ENCODE measurements at places on chromosomes 6 and 20.
A peak's percentile ranks its signal among the peaks of the same experiment; 100 is the strongest.

- no peaks in the 10 kb centered on the region for H3K36me3 ChIP-seq
- H3K4me3 ChIP-seq, result peak overlapping the region; percentile 76
- DNase-seq, result no peak
- H3K27ac ChIP-seq, result peak overlapping the region; percentile 61
- no peaks in the 10 kb centered on the region for H3K27me3 ChIP-seq
These were observed 51.0 kb downstream of the SSR1 start for GRCh38 chr6:7261852-7262461.

DNA sequence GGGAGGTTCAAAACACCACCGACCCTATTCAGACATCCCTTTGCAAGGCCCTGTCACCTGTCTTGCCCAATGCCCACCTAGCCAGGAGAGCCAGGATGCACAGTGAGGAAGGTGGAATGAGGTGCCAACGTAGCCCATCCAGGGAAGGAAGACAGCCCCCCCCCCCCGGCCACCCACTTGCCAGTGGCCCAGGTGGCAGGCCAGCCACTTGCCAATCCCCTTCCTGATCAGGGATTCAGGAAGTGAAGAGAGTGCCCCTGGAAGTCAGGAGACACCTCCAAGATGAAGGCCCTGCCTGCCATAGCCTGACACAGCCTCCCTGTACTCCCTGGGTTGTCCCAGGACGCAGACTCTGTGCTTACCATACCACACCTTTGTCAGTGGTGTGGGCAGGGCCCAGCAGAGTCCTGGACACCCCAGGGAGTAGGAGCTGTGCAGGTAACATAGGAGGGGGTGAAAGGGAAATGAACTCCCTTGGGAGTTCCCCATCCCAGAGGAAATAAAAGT lies 54.7 kb downstream of the MRPL14 start:
- H3K36me3 ChIP-seq, result no peaks in the 10 kb centered on the region
- H3K4me3 ChIP-seq, result peak overlapping the region; percentile 57
- no peak for DNase-seq
- H3K27ac ChIP-seq, result peak overlapping the region; percentile 54
- peaks cover 4% of the 10 kb centered on the region for H3K4me1 ChIP-seq
- no peaks in the 10 kb centered on the region for H3K27me3 ChIP-seq

GRCh38 chr6:161736326-161736725 lies 462.5 kb upstream of the AGPAT4 start:
- H3K27ac ChIP-seq, result no peak overlapping the region
- no peaks in the 10 kb centered on the region for H3K36me3 ChIP-seq
- H3K27me3 ChIP-seq, result no peaks in the 10 kb centered on the region
- H3K4me1 ChIP-seq, result no peaks in the 10 kb centered on the region
- no peak overlapping the region for H3K4me3 ChIP-seq

DNA sequence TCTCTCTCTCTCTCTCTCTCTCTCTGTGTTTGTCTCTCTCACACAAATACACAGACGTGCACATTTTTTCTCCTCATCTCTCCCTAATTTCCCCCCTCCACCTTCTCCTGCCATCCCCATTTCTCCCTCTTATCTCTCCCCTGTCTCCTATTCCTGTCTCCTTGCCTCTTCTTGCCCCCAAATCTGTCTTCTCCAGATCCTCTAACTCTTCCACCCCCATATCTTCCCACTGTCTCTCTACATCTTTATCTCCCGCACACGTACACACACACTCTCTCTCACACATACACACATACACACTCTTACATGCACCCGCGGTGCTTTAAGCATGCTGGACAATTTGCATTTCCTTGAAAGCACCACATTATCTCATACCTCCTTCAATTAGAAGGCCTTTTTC lies 15.9 kb downstream of the KIZ start:
- no peak overlapping the region for H3K4me3 ChIP-seq
- H3K27me3 ChIP-seq, result no peaks in the 10 kb centered on the region
- H3K36me3 ChIP-seq, result peaks cover 12% of the 10 kb centered on the region
- no peak for DNase-seq
- no peak overlapping the region for H3K27ac ChIP-seq

DNA sequence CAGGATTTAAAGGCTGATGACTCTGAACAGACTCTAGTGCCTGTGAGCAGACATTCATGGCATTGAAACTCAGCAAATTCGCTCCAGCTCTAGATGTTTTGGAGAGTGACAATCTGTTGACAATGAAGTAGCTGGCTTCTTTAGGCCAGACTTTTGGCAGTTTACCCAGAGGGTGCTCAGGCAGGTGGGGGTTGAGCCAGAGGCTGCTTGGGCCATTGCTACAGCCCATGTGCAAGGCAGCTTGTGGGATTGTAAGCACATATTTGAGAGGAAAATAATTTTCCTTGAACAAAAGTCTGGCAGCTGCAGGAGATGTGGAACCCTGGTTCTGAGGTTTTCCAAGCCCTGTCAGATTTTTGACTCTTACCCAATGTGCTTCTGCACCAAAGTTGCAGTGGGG lies 311.6 kb downstream of the CDC5L start:
- no peak overlapping the region for H3K4me3 ChIP-seq
- H3K4me1 ChIP-seq, result no peaks in the 10 kb centered on the region
- no peak overlapping the region for H3K27ac ChIP-seq

GRCh38 chr20:46040902-46041535 lies 12.0 kb downstream of the SLC12A5 start:
- no peaks in the 10 kb centered on the region for H3K36me3 ChIP-seq
- H3K4me1 ChIP-seq, result no peaks in the 10 kb centered on the region
- H3K4me3 ChIP-seq, result no peak overlapping the region
- DNase-seq, result no peak

- H3K4me1 ChIP-seq, result peaks cover 7% of the 10 kb centered on the region
- no peaks in the 10 kb centered on the region for H3K36me3 ChIP-seq
These were observed 3.8 kb upstream of the MYBL2 start for GRCh38 chr20:43662943-43663655.

DNA sequence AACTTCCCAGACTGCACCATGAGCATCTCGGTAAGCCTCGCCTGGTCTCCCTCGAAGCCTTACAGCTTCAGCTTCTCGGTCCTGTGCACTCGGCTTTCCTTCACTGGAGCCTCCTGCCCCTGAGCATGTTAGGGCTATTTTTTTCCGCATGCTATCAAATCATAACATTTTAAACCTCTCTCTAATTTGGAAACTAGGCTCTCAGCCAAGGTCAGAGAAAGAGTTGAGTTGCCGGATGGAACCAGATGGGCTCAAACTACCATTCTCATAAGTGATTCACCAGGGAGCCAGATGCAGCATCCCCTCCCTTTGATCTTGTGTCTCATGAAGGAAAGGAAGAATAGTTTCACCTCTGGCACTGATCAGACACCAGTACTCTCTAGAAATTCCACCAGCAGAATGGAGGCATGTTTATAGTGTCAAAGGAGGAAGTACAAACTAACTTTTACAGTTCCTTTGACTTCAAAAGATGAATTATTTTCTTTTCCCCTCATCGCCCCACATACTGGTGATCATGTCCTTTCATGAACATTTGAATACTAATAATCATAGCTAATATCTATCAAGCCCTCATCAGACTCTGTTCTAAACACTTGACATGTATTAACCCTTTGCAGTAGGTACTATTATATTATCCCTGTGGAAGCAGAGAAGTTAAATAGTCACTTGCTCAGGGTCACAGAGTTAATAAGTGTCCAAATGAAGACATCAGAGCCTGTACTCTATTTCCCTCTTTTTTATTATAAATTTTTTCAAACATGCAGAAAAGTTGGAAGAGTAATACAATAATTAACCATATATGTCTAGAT lies 46.7 kb downstream of the MAP1LC3A start:
- no peak overlapping the region for H3K27ac ChIP-seq
- H3K4me3 ChIP-seq, result no peak overlapping the region
- no peaks in the 10 kb centered on the region for H3K27me3 ChIP-seq
- DNase-seq, result no peak
- H3K4me1 ChIP-seq, result no peaks in the 10 kb centered on the region
- peaks cover 3% of the 10 kb centered on the region for H3K36me3 ChIP-seq

DNA sequence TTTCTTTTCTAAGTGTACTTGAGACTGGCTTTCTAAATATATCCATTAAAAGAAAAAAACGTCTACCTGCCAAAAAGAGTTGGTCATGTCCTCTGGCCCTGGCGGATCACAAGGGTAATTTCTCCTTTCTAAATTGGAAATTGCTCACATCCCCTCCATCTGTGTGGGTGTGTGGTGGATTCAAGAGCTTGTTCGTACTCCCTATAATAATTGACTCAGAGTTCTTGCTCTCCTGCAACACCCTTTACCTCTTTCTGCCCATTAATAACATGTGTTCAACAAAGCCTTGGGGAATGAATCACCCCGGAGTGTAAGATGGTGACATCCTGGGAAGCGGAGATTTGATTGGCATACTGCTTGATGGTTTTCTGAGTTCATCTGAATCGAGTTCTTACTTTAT lies 263.8 kb downstream of the ALDH8A1 start:
- H3K4me3 ChIP-seq, result no peak overlapping the region
- no peaks in the 10 kb centered on the region for H3K36me3 ChIP-seq
- H3K27ac ChIP-seq, result no peak overlapping the region

DNA sequence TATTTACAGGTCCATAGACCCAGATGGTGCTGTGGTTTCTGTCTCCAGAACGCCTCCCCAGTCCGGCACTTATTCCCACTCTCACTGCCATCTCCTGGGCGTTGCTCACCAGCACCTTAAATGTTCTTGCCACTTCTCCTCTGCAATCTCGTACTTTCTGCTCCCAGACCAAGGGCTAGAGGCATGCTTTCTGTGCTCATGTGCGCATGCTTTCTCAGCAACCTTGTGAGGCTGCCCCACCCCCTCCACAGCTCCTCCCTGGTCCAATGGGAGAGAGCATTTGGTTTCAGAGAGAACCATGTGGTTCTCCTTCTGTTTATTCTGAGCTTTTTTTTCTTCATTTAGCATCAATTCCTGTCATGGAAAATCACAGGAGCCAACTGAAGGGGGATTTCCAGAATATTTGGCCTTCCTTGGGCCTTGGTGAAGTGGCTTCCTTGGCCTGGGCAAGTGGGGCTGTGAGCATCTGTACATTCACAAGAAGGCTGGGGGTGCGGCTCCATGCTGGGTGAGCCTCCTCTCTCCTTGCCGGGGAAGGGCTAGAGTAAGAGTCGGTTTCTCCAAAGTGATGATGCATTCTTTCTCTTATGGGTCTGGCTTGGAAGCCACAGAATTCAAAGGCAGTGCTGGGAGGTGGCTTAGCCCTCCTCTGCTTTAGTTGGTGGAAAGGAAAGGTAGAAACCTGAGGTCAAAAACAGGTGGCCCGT lies 66.6 kb downstream of the PHACTR3 start:
- no peaks in the 10 kb centered on the region for H3K27me3 ChIP-seq
- no peaks in the 10 kb centered on the region for H3K36me3 ChIP-seq

DNA sequence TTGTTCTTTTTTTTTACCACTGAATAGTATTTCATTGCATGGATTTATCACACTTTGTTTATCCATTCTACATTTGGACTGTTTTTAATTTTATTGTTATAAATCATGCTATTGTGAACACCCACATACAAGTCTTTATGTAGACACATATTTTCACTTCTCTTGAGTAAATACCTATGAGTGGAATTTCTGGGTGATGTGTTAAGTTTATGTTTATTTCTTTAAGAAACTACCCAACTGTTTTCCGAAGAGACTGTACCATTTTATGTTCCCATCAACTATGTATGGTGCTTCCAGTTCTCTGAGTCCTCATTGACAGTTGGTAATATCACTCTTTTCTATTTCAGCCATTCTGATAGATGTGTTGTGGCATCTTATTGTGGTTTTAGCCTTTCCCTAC lies 54.0 kb downstream of the RIN2 start:
- peaks cover 37% of the 10 kb centered on the region for H3K4me1 ChIP-seq
- DNase-seq, result no peak
- no peak overlapping the region for H3K4me3 ChIP-seq
- no peak overlapping the region for H3K27ac ChIP-seq
- H3K36me3 ChIP-seq, result no peaks in the 10 kb centered on the region

DNA sequence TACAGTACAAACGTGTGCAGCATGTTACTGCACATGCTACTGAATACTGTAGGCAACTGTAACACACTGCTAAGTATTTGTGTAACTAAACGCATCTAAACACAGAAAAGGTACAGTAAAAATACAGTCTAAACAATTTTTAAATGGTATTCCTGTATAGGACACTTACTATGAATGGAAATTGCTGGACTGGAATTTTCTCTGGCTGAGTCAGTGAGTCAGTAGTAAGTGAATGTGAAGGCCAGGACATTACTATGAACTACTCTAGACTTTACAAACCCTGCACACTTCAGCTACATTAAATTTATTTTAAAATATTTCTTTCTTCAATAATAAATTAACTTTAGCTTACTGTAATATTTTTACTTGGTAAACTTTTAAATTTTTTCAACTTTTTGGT lies 225.0 kb upstream of the TENT5A start:
- H3K4me3 ChIP-seq, result no peak overlapping the region
- H3K27ac ChIP-seq, result no peak overlapping the region
- H3K27me3 ChIP-seq, result no peaks in the 10 kb centered on the region
- no peaks in the 10 kb centered on the region for H3K36me3 ChIP-seq
- no peak for DNase-seq
- H3K4me1 ChIP-seq, result no peaks in the 10 kb centered on the region

GRCh38 chr6:71258078-71258866 lies 30.3 kb upstream of the OGFRL1 start:
- no peaks in the 10 kb centered on the region for H3K27me3 ChIP-seq
- no peak for DNase-seq
- no peak overlapping the region for H3K4me3 ChIP-seq
- H3K4me1 ChIP-seq, result no peaks in the 10 kb centered on the region
- H3K27ac ChIP-seq, result no peak overlapping the region

GRCh38 chr6:110823146-110823545 lies 7.9 kb upstream of the CDK19 start:
- no peak overlapping the region for H3K27ac ChIP-seq
- no peaks in the 10 kb centered on the region for H3K27me3 ChIP-seq
- H3K4me1 ChIP-seq, result peaks cover 3% of the 10 kb centered on the region
- H3K4me3 ChIP-seq, result no peak overlapping the region

- DNase-seq, result peak; percentile 70
- H3K4me1 ChIP-seq, result peaks cover 4% of the 10 kb centered on the region
- H3K36me3 ChIP-seq, result no peaks in the 10 kb centered on the region
- peak overlapping the region; percentile 84 for H3K27ac ChIP-seq
- H3K4me3 ChIP-seq, result peak overlapping the region; percentile 66
These were observed 22.3 kb upstream of the RPP40 start for GRCh38 chr6:5025911-5026819.

DNA sequence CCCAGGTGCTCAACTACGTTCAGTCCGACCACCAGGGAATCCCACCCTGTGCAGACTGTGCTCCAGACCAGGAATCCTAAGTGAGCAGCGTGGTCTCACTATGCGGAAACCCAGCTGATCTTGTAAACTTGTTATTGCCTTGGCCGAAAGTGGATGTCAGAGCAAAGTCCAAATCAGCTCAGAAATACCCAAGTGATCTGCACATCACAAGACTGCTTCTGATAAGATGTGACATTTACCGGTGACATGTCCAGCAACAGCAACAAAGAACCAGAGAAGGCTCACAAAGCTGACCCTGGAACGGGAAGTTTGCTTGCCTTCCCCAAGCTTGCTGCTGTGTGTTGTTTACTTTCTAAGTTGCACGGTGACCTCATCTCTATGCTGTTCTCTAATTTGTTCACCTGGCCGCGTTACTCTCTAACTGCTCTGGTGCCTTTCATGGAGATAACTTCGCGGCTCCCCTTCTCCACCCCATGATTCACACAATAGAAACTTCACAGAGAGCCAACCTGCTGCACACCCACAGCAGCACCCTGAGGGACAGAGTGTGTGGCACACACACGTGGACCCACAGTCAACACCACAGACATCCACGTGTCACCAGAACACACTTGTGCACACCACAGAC lies 1.7 kb downstream of the BNIP5 start:
- no peaks in the 10 kb centered on the region for H3K36me3 ChIP-seq
- no peak for DNase-seq
- no peaks in the 10 kb centered on the region for H3K27me3 ChIP-seq
- H3K27ac ChIP-seq, result no peak overlapping the region
